ENCODE measurements at places on chromosomes 11 and 22. TPM values are rescaled to one million over a fixed set of nuclear protein-coding genes. Genes with fewer than 3 reads are reported as not detected.

JAML gene
- total RNA-seq, result 139 TPM

LTBP3 gene
- total RNA-seq, result 46.2 TPM

MMP1 gene
- total RNA-seq, result not detected

RPS6KB2 gene
- 63.3 TPM for total RNA-seq

ASPHD2 gene
- total RNA-seq, result 15.3 TPM

Measured in activated CD8-positive, alpha-beta memory T cell treated with anti-CD3 and anti-CD28 coated beads, Interleukin-2, amount 10 ng/mL, durations not matched to agents 7 days and 5 days (primary cell).